RPMI7951 (cell line): ENCODE measurements at places on chromosomes 2 and 18. TPM values are rescaled to one million over a fixed set of nuclear protein-coding genes. Genes with fewer than 3 reads are reported as not detected.

The PRPF40A gene
- total RNA-seq = 129 and 135 TPM in 2 replicates

The ICOS gene
- total RNA-seq = not detected in 2 replicates

The FIGN gene
- total RNA-seq = 5.3 and 5.8 TPM in 2 replicates

The CD8A gene
- total RNA-seq = not detected in 2 replicates

The FAM124B gene
- total RNA-seq = not detected in 2 replicates

The EVX2 gene
- not detected in 2 replicates for total RNA-seq

The PSMA8 gene
- total RNA-seq = not detected in 2 replicates

The GNLY gene
- not detected in 2 replicates for total RNA-seq
